ENCODE measurements at places on chromosomes 3 and 15.
A peak's percentile ranks its signal among the peaks of the same experiment; 100 is the strongest.

DNA sequence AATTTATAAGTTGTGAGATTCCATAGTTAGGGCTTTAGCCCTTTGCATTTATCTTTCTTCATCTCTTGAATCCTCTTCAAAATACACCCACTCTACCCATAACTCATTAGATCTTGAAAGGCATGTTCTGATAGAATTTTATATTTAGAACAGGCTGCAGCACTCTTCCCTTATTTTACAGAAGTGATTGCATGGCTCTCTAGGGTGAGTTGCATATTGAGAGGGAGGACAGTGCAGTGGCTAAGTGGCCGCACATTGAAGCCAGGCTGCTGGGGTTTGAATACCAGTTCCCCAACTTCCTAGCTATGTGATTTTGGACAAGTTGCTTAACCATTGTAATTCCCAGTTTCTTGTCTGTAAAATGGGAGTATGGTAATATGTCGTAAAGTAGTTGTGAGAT, 2.5 kb downstream of the CD86 start:
- no peak for DNase-seq

DNA sequence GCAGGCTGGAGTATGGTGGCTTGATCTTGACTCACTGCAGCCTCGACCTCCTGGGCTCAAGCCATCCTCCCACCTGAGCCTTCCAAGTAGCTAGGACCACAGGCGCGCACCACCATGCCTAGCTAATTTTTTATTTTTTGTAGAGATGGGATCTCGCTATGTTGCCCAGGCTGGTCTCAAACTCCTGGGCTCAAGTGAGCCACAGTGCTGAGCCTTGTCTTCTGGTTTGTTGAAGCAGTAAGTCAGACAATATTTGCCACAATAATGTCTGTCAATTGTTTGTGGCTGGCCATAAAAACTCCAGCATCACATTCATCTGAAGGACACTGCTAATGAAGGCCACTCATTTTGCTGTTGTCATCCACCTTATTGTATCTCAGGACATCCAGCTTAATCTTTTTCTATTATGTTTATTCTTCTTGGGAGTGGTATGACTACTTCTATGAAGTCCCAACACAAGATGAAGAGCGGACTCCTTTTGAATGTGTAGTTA, 185.9 kb downstream of the FNDC3B start:
- no peak for DNase-seq

DNA sequence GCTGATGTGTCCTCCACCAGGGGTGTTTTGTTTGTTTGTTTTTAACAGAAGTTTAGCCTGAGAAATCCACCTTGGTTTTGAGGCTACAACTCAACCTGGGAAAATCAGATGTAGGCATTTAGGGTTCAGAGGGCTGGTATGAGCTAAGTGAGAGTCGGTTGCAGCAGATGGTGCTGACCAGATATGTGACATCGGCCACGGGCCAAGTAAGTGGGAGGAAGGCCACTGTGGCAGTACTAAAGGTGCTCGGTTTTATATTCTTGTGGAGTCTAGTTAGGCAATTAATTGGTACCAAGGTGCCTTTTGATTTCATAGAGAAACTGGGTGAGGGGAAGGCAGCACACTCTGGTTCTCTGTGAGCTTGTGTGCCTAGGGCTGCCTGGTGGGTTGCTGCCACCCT, 10.5 kb downstream of the MTMR14 start:
- no peak for DNase-seq

GRCh38 chr15:50134524-50135024, 15.5 kb upstream of the ATP8B4 start:
- no peak for DNase-seq

DNA sequence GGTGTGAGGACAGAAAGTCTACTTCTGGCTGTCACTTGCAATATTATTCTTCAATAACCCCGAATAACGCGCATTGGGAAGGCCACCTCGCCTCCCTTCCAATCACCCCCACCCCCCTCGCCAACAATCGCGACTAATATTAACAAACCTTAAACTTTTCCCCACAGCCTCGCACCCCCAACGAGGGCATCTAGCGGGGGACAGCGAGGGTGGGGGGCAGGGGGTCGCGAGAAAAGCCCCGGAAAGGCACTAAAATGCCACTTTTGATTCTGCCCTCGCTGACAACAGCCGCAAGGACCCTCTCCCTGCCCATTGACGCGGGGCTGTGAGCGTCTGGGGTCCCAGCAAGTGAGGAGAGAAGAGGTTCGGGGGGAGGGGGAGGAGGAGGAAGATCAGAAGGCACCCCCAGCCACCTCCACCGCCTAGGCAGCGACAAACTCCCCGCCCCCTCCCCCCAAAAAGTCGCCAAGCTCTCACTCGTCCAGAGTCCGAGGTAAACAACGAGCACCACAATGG, 868 bp downstream of the SATB1 start:
- DNase-seq, result no peak

DNA sequence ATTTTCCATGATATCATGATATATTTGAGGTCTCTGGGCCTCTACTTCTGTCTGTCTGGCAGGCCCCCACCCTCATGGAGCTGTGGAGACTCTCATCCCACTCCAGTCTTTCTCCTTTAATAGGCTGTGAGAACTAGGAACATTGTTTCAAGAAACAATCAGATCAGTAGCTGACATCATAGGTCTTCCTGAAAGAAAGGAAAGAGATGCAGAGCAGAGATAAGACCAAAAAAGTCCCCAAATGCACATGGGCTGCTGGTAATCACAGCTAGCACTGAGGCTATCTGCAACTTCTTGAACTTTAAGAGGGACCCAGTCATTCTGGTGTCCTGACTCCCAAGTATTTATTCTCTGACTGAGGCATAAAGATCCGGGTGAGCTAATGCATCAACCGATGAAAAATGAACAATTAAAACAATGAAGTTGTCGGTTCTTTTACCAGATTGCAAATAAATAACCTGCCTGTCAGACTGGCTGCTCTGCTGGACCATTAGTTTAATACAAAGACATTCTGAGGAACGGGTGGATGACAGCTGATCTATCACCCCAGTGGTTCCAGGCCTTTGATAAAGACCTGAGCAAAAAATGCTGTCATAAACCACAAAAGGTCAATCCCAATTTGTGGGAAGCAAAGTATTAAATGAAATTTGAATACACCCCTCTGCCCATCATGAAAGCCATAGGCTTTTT, 780.8 kb upstream of the GOLIM4 start:
- DNase-seq, result no peak

DNA sequence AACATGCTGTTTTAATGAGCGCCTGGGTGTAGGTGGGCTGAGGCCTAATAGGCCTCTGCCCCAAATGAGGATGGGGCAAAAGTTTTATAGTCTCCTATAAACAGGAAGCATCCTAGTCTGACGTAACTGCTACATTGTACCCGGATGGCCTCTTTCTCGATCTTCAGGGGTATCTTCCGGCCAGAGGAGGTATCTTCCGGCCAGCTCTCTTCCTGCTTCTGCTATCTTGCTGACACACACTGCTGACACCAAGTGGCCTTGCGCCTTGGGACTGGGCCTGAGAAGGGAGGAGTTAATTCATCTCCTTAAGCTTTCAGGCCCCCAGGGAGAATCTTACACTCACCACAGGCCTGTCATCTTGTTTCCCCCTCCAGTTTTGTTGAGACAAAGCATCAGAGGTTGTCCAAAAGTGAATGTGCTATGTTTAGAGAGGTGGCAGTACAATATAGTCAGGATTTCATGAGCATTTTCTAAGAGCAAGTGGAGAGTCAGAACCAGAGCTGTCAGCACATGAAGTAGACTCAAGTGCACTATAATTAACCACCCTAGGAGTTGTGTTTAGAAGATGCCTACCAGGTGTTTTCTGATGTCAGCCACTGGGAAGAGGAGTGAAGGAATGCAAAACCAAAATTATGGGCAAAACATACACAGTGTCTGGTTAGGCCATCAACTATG, 15.6 kb upstream of the IGSF10 start:
- DNase-seq, result no peak

- DNase-seq, result no peak
Measured at GRCh38 chr3:28768439-28768838, 419.8 kb upstream of the AZI2 start.

DNA sequence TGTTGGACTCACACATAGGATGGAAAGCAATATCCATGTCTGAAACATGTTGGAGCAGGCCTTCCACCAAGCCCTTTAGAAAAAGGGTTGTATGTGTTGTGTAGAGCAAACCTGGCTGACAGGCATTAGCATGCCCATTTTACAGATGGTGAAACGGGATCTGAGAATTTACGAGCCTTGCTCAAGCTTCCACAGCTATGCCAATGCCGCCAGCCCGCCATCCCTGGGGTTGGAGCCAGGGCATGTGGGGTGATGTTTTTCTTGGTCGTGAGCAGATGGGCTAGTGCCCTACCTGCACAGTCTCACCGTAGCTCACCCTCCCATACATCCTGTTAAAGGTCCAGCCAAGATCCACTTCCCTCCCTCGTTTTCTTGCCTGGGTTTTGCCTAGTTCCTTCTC, 97.5 kb upstream of the TLE3 start:
- no peak for DNase-seq

DNA sequence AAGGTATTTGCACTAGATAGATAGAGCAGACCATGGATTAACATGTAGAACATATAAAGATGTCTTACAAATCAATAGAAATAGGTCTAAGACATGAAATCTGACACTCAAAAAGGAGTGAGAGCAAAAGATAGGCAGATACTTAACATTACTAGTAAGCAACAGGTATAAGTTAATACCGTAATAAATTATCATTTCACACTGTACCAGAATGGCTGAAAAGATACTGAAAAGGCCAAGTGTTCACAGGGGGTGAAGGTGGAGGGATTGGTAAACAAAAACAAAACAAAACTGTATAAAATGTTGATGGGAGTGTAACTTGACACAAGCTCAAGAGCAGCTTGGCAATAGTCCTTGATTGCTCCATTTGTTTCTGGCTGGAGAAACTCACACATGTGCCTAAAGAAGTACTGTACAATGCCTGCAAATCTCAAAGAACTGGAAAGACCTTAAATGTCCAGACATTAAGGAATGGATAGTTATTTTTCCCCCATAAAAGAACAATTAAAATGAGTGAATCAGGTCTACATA, 3.5 kb downstream of the NSMCE3 start:
- DNase-seq, result no peak

- DNase-seq, result peak; percentile 11
Measured at GRCh38 chr3:157354722-157355121, 81.9 kb upstream of the PTX3 start.

GRCh38 chr15:72521682-72522081, 47.6 kb downstream of the ARIH1 start:
- no peak for DNase-seq

- DNase-seq, result no peak
Measured at GRCh38 chr3:158486200-158486599, 84.8 kb upstream of the MLF1 start.

GRCh38 chr3:175573226-175573625, 714.1 kb downstream of the NAALADL2 start:
- DNase-seq, result no peak

GRCh38 chr3:51747840-51748239, 31.2 kb downstream of the IQCF6 start:
- DNase-seq, result no peak
